ENCODE measurements at places on chromosomes 16 and 17. TPM values are rescaled to one million over a fixed set of nuclear protein-coding genes. Genes with fewer than 3 reads are reported as not detected.

- no peaks in the 10 kb centered on the region for H3K27me3 ChIP-seq
- no peak for DNase-seq
- H3K36me3 ChIP-seq: no peaks in the 10 kb centered on the region
- no peak overlapping the region for H3K4me3 ChIP-seq
Measured at GRCh38 chr16:80151722-80152111, 389.1 kb upstream of the DYNLRB2 start.

GRCh38 chr17:72697602-72698146 is 394.8 kb downstream of the SLC39A11 start:
- H3K4me3 ChIP-seq: no peak overlapping the region
- H3K27me3 ChIP-seq: no peaks in the 10 kb centered on the region
- H3K27ac ChIP-seq: no peak overlapping the region

NPTX1 gene
- total RNA-seq: 19.8 TPM

DNA sequence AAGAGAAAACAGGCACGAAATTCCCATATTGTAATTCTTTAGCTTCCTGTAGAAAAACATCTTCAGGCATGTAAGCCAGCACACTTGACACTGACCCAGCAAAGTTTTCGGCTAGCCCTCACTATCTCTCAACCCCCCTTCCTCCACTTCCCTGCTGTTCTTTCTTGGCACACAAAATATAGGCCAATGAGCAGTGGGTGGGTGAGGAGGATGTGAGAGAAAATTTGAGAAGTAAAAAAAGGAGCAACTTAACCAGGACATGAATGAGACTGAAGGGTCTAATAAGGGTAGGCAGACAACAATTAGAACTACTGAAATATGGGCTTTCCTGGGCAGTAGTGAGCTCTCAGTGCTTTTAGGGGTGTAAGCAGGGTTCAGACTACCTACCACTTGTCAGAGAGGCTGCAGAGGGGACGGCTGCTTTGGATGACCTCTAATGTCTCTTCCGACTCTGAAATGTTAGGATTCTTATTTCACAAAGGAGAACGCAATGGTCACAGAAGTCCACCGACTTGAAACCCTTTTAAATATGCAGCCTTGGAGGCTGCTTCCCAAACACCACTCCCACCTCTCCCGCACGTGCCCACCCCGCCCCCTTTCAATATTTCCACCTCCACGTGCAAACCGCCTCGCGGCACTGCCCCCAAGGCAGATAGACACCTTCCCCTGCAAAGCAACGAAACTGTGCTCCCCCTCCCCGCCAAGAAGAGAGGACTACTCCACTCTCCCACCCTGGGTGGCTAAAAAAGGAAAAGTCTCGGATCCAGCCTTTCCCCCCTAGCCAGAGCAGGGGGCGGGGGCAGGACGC is 889 bp downstream of the MBTD1 start:
- H3K4me1 ChIP-seq: peaks cover 4% of the 10 kb centered on the region
- no peaks in the 10 kb centered on the region for H3K27me3 ChIP-seq
- no peaks in the 10 kb centered on the region for H3K36me3 ChIP-seq
- H3K27ac ChIP-seq: peak overlapping the region; percentile 72
- peak overlapping the region; percentile 78 for H3K4me3 ChIP-seq

GRCh38 chr17:43846221-43846712 is 709 bp upstream of the CD300LG start:
- no peaks in the 10 kb centered on the region for H3K27me3 ChIP-seq
- H3K4me1 ChIP-seq: no peaks in the 10 kb centered on the region
- DNase-seq: peak; percentile 87
- H3K36me3 ChIP-seq: no peaks in the 10 kb centered on the region

DNA sequence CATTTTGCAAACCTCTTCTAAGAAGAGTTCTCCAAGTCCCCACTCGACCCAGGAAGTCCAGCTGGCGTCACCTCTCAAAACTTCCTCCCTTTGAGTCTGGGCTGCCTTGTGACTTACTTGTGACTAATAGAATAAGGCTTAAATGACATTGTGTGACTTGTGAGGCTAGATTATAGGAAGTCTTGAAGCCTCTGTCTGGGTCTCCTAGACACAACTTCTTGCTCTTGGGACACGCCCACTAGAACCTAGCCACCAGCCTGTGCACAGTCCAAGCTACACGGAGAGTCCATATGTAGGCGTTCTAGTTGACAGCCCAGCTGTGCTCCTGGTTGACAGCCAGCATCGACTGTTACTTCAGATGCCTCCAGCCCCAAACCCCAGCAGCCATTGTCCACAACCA is 66.7 kb upstream of the TANC2 start:
- no peaks in the 10 kb centered on the region for H3K27me3 ChIP-seq
- no peaks in the 10 kb centered on the region for H3K4me1 ChIP-seq
- H3K27ac ChIP-seq: no peak overlapping the region
- no peak for DNase-seq
- no peak overlapping the region for H3K4me3 ChIP-seq

GRCh38 chr16:1019231-1020090 is 37.9 kb downstream of the SOX8 start:
- peaks cover 7% of the 10 kb centered on the region for H3K4me1 ChIP-seq
- peak; percentile 47 for DNase-seq
- H3K27me3 ChIP-seq: no peaks in the 10 kb centered on the region
- no peaks in the 10 kb centered on the region for H3K36me3 ChIP-seq

FOXF1 gene
- total RNA-seq: 0.36 TPM

GRCh38 chr16:10239640-10240039 is 57.4 kb upstream of the GRIN2A start:
- no peak overlapping the region for H3K4me3 ChIP-seq
- H3K27ac ChIP-seq: no peak overlapping the region

GRCh38 chr17:63476459-63476853 is 405 bp upstream of the ACE start:
- peaks cover 16% of the 10 kb centered on the region for H3K4me1 ChIP-seq
- no peak overlapping the region for H3K27ac ChIP-seq
- DNase-seq: no peak
- no peaks in the 10 kb centered on the region for H3K36me3 ChIP-seq
- H3K4me3 ChIP-seq: peak overlapping the region; percentile 29

GRCh38 chr17:68421486-68421885 is 35.8 kb downstream of the WIPI1 start:
- H3K27me3 ChIP-seq: no peaks in the 10 kb centered on the region
- H3K4me1 ChIP-seq: no peaks in the 10 kb centered on the region
- H3K4me3 ChIP-seq: no peak overlapping the region
- no peak for DNase-seq
- no peak overlapping the region for H3K27ac ChIP-seq
- H3K36me3 ChIP-seq: no peaks in the 10 kb centered on the region

GRCh38 chr17:78940258-78940657 is 15.1 kb upstream of the TIMP2 start:
- no peaks in the 10 kb centered on the region for H3K36me3 ChIP-seq
- H3K4me1 ChIP-seq: peaks cover 19% of the 10 kb centered on the region
- no peak overlapping the region for H3K4me3 ChIP-seq
- peak overlapping the region; percentile 50 for H3K27ac ChIP-seq
- no peak for DNase-seq

SHCBP1 gene
- 0.24 TPM for total RNA-seq

DNA sequence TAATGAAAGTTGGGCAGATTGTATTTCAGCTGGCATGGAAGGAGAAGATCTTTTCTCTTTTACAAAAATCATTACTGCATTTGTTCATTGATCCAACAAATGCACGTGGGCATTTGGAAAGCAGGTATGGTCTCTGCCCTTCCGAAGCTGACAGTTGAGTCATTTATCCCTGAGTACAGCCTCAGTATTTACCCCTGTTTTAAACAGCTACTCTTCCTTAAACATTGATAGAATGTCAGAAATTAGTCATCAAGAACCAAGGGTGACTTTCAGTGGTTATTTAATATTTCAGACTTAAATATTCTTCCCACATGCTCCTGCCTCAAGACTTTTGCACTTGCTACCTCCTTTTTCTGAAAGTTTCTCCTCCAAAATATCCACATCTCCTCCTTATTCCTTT is 226.7 kb upstream of the HSBP1 start:
- H3K36me3 ChIP-seq: no peaks in the 10 kb centered on the region
- no peaks in the 10 kb centered on the region for H3K27me3 ChIP-seq
- H3K4me3 ChIP-seq: no peak overlapping the region

GRCh38 chr17:76237859-76238313 is 2.4 kb downstream of the RNF157 start:
- no peak overlapping the region for H3K27ac ChIP-seq
- no peaks in the 10 kb centered on the region for H3K27me3 ChIP-seq
- no peak overlapping the region for H3K4me3 ChIP-seq
- H3K4me1 ChIP-seq: no peaks in the 10 kb centered on the region
- H3K36me3 ChIP-seq: no peaks in the 10 kb centered on the region

DNA sequence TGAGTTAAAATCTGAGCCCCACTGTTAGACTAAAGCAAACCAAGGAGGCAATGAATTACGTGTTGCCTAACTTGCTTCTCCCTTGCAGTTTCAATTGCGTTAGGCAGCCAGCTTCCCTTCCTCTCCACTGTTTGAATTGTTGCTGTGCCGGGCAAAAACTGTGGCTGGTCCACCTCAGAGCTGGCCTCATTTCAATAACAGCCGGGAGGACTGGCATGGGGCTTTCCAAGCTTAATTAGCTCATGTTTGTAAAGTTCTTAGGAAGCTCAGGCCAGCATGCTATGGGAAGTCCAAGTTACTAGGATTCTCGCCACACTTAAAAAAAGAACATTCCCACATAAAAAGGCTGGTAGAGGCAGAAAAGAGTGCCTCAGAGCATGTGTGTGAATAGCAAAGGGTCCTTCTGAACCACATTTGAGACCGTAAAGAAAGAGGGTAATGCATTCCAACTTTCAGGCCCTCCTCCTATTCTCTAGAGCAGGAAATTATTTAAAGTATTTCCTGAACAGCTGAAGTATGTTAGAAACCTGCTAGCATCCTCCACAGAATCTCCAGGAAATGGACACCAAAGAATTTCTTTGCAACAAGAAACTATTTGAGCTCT is 79.0 kb upstream of the SMURF2 start:
- no peaks in the 10 kb centered on the region for H3K4me1 ChIP-seq
- no peak overlapping the region for H3K27ac ChIP-seq
- no peaks in the 10 kb centered on the region for H3K27me3 ChIP-seq
- no peak overlapping the region for H3K4me3 ChIP-seq
- no peaks in the 10 kb centered on the region for H3K36me3 ChIP-seq

GRCh38 chr17:65677932-65678331 is 116.5 kb upstream of the AXIN2 start:
- no peaks in the 10 kb centered on the region for H3K27me3 ChIP-seq
- no peaks in the 10 kb centered on the region for H3K36me3 ChIP-seq
- no peak overlapping the region for H3K4me3 ChIP-seq

GRCh38 chr16:31092330-31092729 is 2.3 kb downstream of the VKORC1 start:
- no peak overlapping the region for H3K27ac ChIP-seq
- H3K36me3 ChIP-seq: no peaks in the 10 kb centered on the region
- no peak overlapping the region for H3K4me3 ChIP-seq
- no peaks in the 10 kb centered on the region for H3K27me3 ChIP-seq
- H3K4me1 ChIP-seq: peaks cover 4% of the 10 kb centered on the region

HEATR9 gene
- not detected for total RNA-seq

DNA sequence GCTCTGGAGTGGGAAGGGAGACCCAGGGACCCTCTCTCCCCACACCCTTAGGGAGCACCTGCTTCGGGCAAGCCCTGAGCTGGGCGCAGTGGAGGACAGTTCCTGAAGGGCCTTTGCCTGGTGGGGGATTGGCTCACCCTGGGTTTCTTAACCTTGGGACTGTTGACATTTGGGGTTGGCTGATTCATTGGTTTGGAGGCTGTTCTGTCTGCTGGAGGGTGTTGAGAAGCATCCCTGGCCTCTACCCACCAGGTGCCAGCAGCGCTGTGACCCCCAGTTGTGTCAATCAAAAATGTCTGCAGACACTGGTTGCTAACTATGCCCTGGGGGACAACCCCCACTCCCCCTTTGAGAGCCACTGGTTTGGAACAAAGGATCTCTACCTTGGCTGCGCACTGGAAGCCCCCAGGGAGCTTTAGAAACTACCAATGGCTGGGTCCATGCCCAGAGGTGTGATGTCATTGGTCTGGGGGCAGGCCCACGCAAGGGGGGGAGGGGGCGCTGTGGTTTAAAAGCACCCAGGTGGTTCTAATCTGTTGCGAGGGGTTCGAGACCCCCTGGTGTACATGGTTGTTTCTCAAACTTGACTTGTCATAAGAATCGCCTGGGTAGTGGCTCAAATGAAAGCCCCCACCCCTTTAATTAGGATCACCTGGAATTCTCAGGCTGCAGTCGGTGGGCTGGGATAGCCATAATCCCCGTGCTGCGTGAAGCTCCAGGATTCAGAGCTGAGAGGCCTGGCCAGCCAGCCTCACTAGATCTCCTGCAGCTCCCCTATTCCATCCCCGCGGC is 151.9 kb upstream of the GSE1 start:
- peaks cover 67% of the 10 kb centered on the region for H3K4me1 ChIP-seq
- H3K36me3 ChIP-seq: no peaks in the 10 kb centered on the region
- DNase-seq: peak; percentile 83
- H3K27ac ChIP-seq: peak overlapping the region; percentile 14
- no peaks in the 10 kb centered on the region for H3K27me3 ChIP-seq

MYH13 gene
- total RNA-seq: not detected

DNA sequence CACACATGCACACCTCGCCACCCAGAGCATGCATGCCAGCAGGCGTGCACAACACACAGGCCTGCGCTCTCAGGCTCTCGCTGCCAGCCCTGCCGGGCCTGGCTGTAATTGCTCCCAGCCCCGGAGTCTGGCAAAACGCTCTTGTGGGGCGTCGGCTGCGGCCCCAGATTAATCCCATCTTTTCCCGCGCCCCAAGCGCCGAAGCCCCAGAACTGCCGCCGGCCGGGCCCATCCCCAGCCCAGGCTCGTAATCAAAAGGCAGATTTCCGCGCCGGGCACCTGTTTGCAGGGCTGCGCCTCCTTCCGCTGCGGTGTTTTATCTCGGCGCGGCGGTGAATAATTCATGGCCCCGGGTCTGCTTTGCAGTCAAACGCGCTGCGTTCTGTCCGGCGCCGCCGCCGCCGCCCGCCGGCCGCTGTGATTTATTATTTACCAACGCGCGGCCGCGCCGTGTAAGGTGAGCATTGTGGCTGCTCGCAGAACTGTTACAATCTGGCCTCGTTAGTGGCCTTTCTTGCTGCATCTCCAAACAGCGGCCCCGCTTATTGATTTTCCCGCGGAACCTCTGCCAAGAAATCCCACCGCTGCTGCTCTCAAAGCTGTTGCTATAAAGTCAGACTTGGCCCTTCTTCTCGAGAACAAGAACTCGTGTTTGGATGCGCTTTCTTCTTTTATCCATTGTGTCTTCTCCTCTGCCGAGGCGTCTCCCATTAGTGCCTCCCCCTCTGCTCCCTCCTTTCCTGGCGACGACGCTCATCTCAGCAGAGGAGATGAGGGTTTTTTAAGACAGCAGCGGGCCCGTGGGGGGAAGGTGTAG is 126.1 kb downstream of the IRX5 start:
- H3K36me3 ChIP-seq: no peaks in the 10 kb centered on the region
- H3K4me3 ChIP-seq: no peak overlapping the region
- no peaks in the 10 kb centered on the region for H3K4me1 ChIP-seq
- DNase-seq: no peak

PIMREG gene
- not detected for total RNA-seq

GRCh38 chr17:17837380-17837821 is 615 bp upstream of the SREBF1 start:
- H3K4me3 ChIP-seq: peak overlapping the region; percentile 76
- H3K4me1 ChIP-seq: peaks cover 26% of the 10 kb centered on the region
- DNase-seq: peak; percentile 58
- H3K27ac ChIP-seq: peak overlapping the region; percentile 99
- no peaks in the 10 kb centered on the region for H3K27me3 ChIP-seq

GRCh38 chr17:82517230-82517865 is 2.2 kb upstream of the FOXK2 start:
- no peak overlapping the region for H3K27ac ChIP-seq
- no peaks in the 10 kb centered on the region for H3K36me3 ChIP-seq
- H3K27me3 ChIP-seq: no peaks in the 10 kb centered on the region
- H3K4me1 ChIP-seq: peaks cover 4% of the 10 kb centered on the region
- no peak overlapping the region for H3K4me3 ChIP-seq

TPPP3 gene
- total RNA-seq: 4.1 TPM

- no peak overlapping the region for H3K4me3 ChIP-seq
- no peak overlapping the region for H3K27ac ChIP-seq
- H3K27me3 ChIP-seq: no peaks in the 10 kb centered on the region
- no peaks in the 10 kb centered on the region for H3K4me1 ChIP-seq
Measured at GRCh38 chr16:80265624-80266306, 275.0 kb upstream of the DYNLRB2 start.
